ENCODE measurements at places on chromosomes 2 and 18.

GRCh38 chr18:41850781-41851180 lies 104.3 kb upstream of the PIK3C3 start:
- peaks cover 11% of the 10 kb centered on the region for H3K27me3 ChIP-seq
- H3K27ac ChIP-seq = no peak overlapping the region
- DNase-seq = no peak
- no peak overlapping the region for H3K4me3 ChIP-seq
- H3K4me1 ChIP-seq = no peaks in the 10 kb centered on the region

DNA sequence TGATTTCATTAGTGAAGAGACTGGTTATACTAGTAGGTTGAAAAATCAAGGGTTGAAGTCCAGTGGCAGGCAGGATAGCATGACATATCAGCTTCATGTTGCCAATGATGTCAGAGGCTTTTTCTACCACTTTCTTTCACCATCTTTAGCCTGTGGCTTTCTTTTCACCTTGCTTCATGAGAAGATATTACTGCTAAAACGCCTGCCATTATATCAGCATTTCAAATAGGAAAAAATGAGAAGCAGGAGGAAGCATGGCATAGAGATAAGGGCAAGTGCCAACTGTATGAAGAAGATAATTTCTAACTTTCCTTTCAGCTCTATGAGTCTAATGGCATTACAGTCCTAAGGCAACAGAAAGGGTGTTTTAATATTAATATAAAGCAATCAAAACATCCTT lies 270.2 kb upstream of the SYT4 start:
- H3K36me3 ChIP-seq = no peaks in the 10 kb centered on the region
- H3K4me1 ChIP-seq = no peaks in the 10 kb centered on the region
- H3K27me3 ChIP-seq = no peaks in the 10 kb centered on the region
- H3K4me3 ChIP-seq = no peak overlapping the region

DNA sequence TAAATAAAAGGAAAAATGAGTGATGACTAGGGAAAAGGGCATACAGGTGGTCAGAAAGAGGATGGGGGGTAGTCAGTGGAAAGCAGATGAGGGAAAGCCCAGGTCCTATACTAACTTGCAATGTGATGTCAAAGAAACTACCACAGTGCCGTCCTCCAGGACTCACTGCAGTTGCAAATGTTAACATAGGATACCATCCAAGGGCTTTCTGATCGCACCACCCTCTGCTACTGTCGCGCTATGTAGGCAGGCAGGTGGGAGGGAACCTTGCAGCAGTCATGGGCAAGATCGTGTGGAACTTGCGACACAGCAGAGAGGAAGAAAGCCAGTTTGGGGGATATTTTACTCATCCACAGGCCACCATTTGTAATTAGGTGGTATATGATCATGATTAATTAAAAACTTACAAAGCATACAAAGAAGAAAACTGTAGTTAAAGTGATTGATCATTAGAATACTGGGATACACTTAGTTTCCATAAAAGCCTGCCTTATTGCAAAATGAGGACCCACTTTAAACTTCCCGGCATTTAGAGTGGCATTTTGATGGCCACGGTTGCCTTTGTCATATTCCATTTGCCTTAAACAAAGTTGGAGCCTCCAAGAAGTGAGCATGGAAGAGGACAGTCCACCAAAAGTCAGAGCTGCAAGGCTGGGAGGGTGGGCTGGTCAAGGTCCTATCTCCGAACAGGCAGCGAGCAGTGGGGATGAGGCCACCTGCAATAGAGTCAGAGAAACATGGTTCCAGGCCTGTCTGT lies 8.5 kb upstream of the ROCK2 start:
- no peak for DNase-seq
- peaks cover 22% of the 10 kb centered on the region for H3K27me3 ChIP-seq
- no peak overlapping the region for H3K27ac ChIP-seq
- H3K36me3 ChIP-seq = no peaks in the 10 kb centered on the region
- no peaks in the 10 kb centered on the region for H3K4me1 ChIP-seq

GRCh38 chr18:31946305-31947046 lies 3.5 kb upstream of the TRAPPC8 start:
- no peak for DNase-seq
- H3K4me3 ChIP-seq = no peak overlapping the region
- H3K27me3 ChIP-seq = no peaks in the 10 kb centered on the region
- H3K36me3 ChIP-seq = peaks cover 4% of the 10 kb centered on the region

All from activated T-helper 2 cell treated with anti-CD3 and anti-CD28 coated beads, Interferon-gamma antibody, Interleukin-2, Interleukin-4, amounts not matched to agents 10 μg/mL and 5 μg/mL and 100 μg/mL, durations not matched to agents 14 hours and 24 hours and 36 hours (primary cell).